ENCODE measurements at places on chromosomes 2 and 18.

DNA sequence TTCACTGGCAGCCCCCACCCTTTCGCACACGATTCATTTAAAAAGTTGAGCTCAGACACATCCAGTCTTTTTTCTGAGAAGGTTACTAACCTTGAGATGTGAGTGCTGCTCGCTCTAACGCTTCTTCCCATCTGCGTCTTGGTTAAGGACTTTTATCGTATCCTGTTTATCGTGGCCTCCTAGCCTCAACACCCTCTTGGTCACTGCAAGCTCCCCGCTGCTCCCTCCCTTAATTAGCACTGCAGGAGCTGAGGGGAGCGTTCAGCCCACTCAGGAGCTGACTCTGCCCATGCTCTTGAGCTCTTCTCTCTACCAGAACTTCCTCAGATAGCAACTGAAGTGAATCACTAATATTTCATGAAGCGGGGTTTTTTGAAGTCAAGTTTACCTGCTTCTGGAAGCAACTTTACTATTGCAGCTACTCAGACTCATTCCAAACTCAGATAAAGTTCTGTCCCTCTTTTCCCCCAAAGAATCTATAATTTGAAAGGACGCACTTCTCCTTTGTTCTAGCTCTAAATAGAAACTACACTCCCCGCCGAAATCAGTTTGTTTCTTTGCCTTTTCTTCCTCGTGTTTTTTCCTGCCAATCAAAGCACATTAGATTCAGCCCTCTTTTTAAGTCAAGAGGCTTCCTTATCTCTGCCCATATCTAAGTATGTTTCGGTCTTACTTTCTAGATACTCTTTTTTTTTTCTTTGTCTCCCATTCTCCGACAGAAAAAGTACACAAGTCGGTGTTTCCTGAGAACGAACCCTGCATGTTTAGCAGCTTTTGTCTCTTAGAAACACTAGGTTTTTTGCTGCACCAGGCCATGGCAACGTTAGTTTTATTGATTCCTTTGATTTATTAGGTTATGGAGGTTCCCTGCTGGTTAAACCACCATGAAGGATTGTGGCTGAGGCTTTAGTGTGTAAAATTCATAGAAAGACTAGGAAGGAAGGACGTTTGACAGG lies 9.3 kb upstream of the CD226 start:
- no peak for DNase-seq

DNA sequence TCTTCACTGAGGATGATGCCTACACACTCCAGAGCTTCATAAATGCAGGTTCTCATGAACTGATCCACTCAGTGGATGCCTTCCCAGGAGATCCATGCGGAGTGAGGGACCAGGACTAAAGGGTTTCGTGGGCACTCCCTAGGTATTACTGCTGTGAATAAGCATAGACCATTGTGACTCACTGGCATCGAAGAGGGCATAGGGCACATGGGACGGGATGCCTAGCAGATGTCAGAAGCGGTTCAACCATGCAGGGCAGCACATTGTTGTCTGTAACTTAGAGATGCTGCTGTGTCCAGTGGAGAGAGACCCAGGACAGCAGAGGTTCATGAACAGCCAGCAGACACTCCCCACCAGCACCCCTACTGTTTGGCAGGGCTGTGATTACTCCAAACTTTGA lies 17.2 kb downstream of the GKN2 start:
- DNase-seq, result no peak

DNA sequence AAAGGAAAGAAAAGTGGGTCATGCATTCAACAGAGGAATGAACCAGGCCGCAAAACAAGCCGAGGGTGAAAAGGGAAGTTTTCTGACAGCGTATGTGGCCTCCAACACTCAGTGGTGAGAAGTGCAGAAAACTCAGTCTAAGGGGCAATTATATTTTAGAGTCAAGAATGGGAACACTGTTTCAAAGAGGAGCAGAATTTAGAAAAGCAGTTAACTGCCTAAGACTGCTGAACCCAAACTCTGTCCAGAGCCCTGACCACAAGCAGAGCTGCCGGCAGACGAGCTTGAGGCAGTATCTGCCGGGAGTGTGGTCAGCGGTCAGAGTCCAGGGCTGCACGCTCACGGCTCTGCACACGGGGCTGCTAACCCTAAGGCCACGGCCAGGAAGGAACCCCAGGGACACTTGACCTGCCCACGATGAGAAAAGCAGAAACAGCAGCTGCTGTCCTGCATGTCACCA lies 347.0 kb upstream of the ID2 start:
- DNase-seq, result no peak

DNA sequence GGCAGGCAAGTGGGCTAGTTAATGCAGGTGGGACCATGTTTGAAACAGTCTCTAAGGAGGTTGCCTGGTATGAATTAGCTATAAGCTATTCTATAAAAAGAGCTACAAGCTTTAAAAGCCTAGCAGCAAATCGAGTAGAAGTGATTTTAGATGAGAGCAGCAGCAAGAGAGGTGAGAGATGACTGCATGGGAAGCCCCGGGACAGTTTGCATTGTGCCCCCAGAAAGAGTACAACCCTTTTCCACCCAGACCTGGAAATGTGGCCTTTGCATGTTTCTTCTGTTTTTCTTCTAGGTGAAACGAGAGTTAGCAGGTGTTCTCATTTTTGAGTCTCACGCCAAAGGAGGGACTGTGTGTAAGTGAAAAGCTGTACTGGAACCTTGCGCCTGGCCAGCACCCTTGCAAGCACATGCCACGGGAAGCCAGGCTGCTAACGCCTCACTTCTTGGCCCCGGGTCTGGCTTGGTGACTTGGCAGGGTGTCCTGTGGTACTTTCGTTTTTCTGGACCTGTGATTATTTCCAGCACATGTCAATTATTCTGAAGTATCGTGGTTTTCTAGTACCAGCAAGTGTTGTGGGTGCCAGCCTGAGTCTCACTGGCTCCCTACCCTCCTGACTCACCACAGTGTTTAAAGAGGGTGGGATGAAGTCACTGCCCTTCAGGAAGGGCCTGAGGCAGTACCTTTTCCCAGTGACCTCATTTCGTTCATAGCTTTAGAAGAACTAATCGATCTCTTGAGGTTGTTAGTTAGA lies 90.3 kb upstream of the MAP3K20 start:
- no peak for DNase-seq
